ENCODE measurements at places on chromosomes 2 and 18.
A peak's percentile ranks its signal among the peaks of the same experiment; 100 is the strongest.

- no peak for DNase-seq
Observed at GRCh38 chr2:192218377-192218776, 23.6 kb upstream of the TMEFF2 start.

DNA sequence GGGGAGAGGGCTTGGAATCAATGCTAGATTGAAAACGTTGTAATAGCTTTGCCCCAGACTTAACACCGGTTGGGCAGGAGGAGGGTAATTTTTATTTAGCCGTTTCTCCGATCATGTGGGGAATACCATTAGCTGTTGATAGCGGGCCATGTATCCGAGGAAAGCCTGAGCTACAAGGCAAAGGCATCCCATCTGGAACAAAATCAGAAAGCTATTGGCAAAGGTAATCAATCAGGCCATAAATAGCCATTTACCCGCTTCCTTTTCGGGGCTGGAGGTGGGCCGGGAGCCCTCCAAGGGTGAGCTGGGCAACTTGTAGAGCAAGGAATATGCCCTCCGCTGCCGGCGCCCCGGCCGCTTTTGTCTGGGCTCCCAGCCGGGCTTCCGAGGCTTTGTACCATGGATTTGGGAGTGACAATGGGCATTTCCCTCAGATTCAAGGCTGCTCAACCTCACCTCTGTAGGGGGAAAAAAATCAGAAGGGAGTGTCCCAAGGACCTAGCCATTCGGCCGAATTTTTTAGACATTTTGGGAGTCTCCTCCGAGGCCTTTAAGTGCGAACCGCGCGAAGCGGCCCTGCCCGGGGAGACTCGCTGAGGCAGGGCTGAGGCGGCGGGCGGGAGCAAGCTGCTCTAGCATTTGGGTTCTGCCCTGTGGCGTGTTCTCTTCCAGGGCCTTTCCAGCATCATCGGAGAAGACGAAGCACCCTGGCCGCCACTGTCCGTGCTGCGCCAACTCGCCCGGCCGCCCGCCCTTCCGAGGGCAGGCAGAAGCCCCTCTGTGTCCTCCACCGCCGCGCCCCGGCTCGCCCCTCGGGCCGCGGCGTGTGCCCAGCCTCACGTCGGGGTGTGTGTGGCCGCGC is 1.1 kb upstream of the HOXD9 start:
- no peak for DNase-seq

GRCh38 chr2:226185616-226186211 is 613.9 kb downstream of the IRS1 start:
- no peak for DNase-seq

GRCh38 chr2:3876685-3877084 is 173.3 kb downstream of the DCDC2C start:
- no peak for DNase-seq

DNA sequence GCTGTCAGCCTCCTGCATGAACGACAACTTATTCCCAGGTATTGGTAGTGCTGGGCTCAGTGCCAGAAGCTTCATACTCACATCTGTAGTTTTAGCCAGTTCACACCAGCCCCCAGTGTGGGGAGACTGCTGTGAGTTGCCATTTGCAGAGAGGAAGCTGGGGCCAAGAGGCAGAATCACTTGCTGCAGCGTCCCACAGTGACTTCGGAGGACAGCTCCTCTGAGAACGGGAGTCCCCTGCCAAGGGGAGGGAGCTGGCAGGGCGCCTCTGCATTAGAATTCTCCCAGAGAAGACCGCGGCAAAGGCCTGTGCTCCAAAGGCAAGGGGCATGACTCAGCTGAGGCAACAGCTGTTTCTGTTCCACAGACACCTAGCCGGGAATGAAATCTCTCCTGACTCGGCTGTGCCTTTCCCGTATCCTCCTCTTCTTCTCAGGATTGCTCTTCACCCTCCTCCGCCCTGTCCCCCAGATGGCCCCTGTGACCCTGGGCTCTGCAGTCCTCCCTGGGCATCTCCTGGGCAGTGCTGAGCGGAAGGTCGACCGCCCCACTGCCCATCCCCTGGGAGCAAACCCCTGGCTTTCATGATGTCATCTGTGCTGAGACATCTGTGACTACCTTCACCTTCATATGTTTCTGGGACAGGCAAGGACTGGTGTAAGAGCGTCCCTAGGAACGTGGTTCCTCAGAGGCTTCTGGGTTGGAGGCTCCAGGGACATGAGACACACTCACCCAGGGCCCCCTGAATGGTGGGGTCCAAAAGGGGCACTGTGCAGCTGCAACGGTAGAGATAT is 18.0 kb downstream of the MAL start:
- peak; percentile 85 for DNase-seq

DNA sequence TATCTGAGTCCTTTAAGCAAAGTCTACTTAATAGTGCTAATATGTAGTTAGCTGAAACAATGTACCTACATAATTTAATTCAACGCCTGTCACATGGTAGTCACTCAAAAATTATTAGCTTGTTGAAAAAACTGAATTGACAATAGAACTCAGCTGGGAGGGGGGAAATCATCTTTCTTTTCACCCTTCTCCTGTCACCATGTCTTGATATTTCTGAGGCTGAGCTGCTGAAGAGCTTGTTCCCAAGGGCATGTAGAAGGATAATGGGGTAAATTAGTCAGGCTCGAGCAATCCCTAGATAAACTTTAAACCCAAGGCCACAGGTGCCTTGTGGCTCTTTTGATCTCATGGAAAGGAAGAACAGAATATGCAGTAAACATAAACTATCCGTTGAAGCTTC is 339.6 kb upstream of the LRATD1 start:
- no peak for DNase-seq

DNA sequence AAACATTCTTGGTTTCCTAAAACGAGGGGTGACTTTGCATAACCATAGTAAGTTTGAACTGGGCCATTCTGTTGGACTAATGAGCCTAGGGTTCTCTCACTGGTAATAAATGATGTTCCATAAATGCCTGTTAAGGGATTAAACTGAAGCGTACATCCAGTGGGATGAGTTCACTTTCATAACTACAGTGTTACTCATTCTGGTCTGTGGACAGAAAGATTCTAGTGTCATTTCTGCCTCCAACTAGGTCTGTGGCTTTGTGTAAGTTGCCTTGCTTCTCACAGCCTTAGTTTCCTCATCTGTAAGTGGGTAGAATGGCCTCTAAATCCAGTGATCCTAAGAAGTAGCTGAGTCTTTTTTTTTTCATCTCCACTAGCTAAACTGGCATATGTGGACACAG is 1860.6 kb upstream of the PIK3C3 start:
- no peak for DNase-seq

GRCh38 chr2:45498661-45499550 is 112.2 kb downstream of the SRBD1 start:
- no peak for DNase-seq

Measured in anterior cingulate cortex (tissue), 58 donors.